ENCODE measurements at places on chromosomes 4 and X. TPM values are rescaled to one million over a fixed set of nuclear protein-coding genes. Genes with fewer than 3 reads are reported as not detected.

- DNase-seq: peak; percentile 14
Measured at GRCh38 chr4:139815778-139816601, 150.4 kb downstream of the MGST2 start.

- no peak for DNase-seq
Measured at GRCh38 chr4:124590480-124590879, 122.1 kb downstream of the ANKRD50 start.

CT45A5 gene
- not detected for total RNA-seq

DNA sequence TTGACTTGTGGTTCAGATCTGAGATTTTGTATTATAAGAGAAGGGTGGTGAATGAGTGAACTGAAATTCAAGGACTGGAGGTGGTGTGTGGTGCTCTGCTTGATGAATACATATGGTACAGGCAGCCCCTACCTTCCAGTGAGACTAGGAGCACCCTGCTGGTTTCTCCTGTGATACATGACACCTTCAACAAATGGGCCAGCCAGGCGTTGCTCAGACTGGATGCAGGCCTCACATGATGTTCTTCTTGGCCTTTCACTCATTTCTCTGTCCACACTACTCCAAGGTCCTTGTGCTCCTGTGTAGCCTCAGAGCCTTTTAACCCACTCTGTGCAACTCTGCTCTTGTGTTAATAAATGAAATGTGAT, 67.2 kb downstream of the FNIP2 start:
- DNase-seq: no peak

GPR78 gene
- not detected for total RNA-seq

DNA sequence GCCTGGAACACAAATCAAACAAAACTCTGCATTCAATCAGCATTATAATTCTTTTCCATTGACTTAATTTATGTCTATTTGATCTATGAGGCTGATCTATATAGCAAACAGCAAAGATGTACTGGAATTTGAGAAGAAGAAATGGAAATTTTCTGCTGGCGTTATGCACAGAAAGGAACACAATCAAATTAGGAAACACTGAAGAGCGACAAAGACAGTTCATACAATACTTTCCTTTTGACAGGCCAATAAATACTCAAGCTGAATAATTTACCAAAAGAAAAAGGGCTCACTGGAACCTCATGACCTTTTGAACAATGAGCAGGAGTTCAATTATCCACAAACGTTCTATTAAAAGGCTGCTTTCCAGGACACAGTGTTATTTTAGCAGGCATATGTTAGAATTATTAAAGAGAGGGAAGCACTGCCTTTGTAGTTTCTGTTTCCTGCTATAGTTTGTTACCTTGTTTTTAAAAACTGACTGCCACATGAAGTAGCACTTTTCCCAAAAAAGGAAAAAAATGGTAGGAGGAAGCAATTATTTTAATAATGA, 8.1 kb downstream of the PDHA2 start:
- DNase-seq: no peak

DNA sequence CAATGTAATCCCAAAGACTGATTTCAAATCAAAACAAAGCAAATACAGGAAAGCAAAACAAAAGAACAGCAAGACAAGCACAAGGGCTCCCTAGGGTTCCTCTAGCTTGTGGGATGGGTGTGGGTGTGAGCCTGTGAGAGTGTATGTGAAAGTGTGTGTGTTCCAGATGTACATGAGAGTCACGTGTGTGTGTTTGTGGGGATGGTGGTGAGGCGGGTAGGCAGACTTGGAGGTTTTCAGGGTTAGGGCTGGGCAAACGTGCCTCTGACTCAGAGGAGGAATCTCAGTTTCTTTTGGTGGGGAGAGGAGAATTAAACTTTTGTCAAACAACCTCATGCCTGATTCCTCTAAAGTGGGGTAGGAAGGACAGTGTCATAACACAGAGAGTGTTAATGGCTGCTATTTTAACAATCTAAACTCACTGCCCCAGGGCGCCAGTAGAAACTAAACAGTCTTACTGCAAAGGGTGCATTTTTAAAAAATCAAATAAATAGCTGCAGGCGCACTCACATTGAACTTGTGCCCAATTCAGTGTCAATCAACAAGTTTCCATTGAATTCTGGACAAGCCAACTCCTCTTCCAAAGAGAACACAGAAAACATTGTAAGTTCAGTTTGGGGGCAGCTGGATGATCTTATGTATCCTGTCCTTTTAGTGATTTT, 51.8 kb downstream of the CHRDL1 start:
- no peak for DNase-seq

- no peak for DNase-seq
Measured at GRCh38 chr4:44985938-44986337, 259.6 kb upstream of the GNPDA2 start.

DNA sequence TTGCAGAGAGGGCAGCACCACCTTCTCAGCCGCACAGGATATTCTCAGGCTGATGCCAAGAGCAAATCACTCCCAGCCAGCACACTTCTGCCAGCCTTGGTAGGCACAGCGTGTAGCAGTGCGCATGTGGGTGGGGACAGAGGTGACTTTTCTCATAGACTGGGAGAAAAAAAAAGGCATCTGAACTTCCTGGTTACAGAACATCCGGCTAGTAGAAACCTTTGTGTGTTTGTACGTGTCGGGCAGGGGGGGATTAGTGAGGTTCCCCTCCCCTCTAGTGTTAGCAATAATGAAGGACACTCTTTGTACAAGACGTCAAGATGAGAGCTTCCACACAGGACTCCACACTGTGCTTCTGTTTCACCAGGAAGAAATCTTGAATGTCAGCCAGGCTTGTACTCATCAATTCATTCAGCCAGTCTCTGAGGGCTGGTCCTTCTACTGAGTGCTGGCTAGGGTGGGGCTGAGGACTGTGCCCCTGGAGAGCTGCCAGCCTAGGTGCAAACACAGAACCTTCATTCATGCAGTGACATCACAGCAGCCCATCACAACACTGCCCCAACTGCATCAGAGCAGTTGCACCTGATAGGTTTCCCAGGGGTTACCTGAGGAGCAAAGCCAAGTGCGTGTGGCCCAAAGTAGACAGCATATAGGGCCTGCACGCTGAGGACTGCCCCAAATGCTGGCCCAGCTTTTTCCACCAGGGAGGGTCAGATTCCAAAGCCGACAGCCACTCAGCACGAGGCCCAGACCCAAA, 34.7 kb downstream of the SLC25A5 start:
- DNase-seq: peak; percentile 49

GRCh38 chrX:151370906-151371305, 26.1 kb upstream of the VMA21 start:
- peak; percentile 14 for DNase-seq

BCORL1 gene
- 3.6 TPM for total RNA-seq

DNA sequence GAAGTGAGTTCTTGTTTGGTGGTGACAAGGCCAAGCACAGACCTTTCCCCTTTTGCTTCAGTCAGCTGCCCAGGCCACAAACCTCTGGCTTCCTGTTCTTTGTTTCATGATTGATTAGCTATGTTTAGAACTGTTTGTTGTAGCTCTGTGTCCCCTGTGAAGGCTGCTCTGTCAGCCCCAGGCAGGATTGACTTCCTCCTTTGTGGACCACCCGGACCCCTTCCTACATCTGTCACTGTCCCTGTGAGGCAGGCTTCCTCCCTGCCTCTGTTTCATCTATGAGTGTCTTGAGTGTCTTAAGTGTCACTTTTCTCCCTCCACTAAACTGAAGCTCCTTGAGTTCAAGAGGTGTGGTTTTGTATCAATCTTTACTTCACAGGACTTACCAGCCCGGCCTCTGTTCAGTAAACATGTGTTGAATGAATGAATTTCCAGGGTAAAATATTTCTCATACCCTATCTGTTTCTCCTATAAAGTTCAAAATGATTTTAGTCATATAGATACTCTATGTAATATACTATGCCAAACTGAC, 83.5 kb downstream of the ZNF674 start:
- no peak for DNase-seq

XK gene
- not detected for total RNA-seq

ADH6 gene
- not detected for total RNA-seq

DNA sequence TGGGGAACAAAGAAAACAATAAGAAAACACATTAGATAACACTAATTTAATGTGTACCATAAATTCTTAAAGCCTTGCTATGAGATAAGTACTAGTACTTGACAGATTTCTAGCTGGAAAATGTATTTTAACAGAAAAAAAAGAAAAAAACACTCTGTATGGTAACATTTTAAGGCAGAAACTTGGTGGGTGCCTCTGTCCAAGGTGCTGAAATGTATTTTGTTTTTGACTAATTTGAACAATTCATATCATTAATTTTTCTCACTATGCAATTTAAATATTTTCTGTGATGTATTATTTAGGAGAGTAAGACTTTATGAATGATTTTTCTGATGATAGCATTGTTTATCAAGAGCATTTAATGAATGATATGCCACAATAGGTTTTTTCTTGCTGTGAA, 107.5 kb downstream of the GABRG1 start:
- no peak for DNase-seq

DNA sequence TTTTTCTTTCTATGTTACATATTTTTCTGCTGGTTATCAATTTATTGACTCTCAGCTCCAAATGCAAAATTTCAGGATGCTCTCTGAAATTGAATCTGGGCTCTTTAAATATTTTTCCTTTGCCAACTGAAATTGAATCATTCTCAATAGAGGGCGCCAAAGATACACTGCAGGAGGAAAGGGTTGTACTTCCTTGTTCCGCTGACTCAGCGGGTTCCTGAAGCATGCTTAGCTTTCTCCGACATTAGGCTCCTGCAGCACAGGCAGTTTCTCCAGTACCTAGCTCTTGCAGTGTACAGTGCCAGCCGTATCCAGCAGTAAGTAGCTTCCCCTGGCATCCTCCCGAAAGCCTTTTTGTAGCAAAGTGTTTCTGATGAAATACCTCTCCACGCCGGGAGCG, 28.8 kb upstream of the CFAP47 start:
- peak; percentile 11 for DNase-seq

- no peak for DNase-seq
Measured at GRCh38 chr4:85486425-85487086, 11.6 kb downstream of the ARHGAP24 start.

- DNase-seq: no peak
Measured at GRCh38 chr4:57085278-57085677, 24.9 kb downstream of the IGFBP7 start.

GRCh38 chr4:119518230-119518892, 110.2 kb downstream of the PDE5A start:
- DNase-seq: no peak

- DNase-seq: no peak
Measured at GRCh38 chr4:5750946-5751665, 40.1 kb downstream of the EVC start.

GRCh38 chrX:137033774-137034507, at the start of gene GPR101:
TSS of gene GPR101 (minus strand) at chrX:137033995. CDS start at chrX:137031674, 2,321 bp downstream.
- no peak for DNase-seq

REPS2 gene
- not detected for total RNA-seq

AASDH gene
- 17.0 TPM for total RNA-seq

DNA sequence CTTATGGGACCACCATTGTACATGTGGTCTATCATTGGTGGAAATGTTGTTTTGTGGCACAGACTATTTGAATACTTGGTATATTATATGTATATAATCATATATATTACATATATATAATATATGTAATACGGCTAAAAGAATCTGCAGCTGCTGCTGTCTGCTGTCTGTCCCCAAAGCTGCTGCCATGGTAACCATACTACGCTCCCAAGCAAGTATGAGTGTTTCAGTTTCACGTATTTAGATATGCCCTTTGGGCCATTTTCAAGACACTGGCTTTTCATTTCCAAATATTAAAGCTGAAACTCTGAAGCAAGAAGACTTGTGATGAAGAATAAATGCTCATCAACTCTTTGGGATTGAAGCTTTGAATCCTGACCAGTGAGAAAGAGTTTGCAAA, 42.0 kb upstream of the ARSJ start:
- DNase-seq: no peak

- DNase-seq: no peak
Measured at GRCh38 chr4:73417973-73418372, 13.9 kb downstream of the ALB start.

GYPA gene
- total RNA-seq: not detected

CT55 gene
- not detected for total RNA-seq

CTAG1B gene
- not detected for total RNA-seq
